SIG-M5 (cell line): ENCODE measurements at places on chromosomes 6 and 20.

GRCh38 chr20:20393207-20394120, 25.6 kb downstream of the INSM1 start:
- DNase-seq = peak; percentile 60

GRCh38 chr6:87075168-87075567, 19.7 kb downstream of the CGA start:
- no peak for DNase-seq

- no peak for DNase-seq
Observed at GRCh38 chr6:139540276-139540675, 165.8 kb upstream of the CITED2 start.

- no peak for DNase-seq
Observed at GRCh38 chr6:53664623-53665022, 933 bp downstream of the KLHL31 start.

GRCh38 chr20:22776369-22776768, 192.0 kb upstream of the FOXA2 start:
- no peak for DNase-seq

GRCh38 chr20:41047975-41048305, 19.3 kb downstream of the TOP1 start:
- no peak for DNase-seq

DNA sequence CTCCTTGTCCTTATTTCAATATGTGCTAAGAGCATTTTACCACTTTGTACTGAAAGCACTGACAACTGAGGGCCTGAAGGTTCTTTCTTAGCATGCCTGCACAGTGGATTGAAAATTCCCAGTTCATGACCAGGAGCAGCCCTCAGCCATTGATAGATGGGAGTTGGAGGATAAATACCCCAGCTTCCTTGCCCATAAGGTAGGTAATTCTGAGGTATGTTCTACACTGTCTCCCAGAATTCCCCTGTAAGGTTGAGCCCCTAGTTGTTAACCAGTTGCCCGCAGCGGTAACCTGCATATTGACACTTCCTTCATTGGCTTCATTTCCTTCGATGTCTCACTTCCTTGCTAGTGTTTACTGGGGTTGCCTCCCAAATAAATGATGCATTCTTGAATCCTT, 162.0 kb downstream of the CDC5L start:
- DNase-seq = no peak

DNA sequence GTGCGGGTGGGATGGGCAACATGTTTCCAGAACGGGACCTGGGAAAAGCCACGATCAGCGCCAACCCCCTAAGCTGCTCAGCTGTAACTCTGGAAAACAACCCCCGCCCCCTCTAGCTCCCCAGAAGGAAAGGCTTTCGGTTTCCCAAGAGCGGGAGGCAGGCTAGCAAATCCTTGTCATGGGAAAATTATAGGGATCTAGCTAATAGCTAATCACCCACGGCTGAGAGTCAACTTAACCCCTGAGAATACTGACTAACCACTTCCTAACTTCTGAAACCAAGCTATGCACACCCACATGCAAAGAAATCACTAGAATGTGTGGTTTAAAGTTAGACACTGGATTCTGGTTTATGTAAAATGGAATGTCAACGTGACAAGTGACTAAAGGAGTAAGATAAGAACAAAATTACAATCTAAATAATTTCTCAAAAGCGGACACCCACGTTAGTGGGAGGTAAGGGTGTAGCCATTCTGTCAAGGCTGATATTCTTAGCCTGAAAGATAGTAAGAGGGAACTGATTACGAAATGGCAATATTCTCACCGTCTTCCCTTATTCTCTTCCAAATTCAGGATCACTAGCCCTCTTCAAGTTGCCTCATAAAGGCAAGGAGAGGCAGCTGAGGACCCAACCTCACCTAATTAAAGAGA, 20.1 kb downstream of the JAG1 start:
- DNase-seq = no peak

DNA sequence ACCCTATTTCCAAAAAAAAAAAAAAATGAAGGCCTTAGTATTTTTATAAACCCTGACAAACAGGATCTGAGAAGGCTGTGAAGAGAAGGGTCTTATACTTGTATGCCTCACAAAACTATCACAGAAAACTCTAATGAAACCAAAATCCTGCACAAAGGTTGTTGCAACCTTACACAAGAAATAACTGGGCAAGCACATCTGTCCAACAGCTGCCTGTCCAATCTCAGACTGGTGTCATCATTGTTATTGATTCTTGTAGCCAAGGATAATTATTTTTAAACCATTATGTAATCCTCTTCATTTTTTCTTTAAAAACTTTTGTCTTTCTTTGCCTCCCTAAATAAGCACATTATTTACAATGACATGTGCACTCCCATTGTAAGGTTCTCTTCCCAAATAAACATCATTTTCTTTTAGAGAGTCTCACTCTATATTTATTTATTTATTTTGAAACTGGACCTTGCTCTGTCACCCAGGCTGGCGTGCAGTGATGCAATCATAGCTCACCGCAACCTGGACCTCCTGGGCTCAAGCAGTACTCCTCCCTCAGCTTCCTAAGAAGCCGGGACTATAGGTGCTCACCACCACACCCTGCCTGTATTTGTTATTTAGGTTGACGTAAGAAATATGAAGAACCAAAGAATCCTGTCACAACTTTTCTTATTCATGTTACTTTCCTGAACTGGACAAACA, 697.1 kb downstream of the DOK5 start:
- DNase-seq = no peak

DNA sequence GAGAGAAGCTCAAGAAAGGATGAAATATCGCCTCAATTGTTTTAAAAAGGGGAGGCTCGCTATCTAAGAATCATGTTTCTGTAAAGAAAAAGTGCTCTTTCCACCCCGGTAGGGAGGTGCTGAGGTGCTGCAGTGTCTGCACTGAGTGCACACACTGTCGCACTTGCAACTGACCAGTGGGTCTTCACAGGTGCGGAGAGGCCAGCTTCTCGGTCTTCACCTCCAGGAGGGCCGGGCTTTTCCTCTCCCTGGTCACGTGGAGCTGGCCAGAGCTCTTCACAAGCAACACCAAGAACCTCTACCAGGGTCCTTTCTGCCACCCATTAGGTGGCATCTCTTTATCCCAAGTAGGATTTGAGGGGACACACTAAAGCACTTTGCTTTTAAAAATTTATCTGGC, 27.8 kb upstream of the TCFL5 start:
- DNase-seq = no peak

DNA sequence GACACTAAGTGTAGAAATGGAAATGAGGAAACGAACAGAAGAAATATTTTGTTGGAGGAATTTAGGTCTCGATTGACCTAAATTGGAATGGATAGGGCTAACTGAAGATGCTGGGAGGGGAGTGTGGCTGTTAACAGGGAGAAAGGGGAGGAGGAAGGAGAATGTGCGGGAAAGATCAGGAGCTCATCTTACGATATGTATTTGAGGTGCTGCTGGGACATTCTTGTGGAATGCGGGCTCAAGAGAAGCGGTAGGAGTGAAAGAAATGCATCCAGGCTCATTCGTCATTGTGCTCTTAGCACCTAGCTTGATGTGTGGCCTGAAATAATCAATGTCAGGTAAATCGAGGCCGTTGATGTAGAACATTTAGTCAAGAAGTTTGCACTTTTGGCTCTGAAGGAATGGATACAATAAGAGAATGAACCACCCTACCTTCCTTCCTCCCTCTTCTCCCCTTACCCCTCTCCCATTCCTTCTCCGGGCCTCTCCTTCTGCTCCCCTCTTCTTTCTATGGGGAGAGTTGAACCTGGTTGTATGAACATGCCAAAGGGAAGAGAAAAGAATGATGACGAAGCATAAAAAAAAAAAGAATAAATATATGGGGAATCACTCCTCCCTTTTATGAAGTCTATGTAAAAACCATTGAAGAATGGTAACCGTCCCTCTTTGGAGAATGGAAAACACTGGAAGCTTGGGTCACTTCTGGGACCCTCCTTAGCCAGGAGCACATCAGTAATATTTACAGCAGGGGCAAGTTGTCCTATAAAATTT, 70.9 kb downstream of the SASH1 start:
- no peak for DNase-seq

- DNase-seq = no peak
Observed at GRCh38 chr6:81751388-81752083, 945 bp downstream of the TENT5A start.

- no peak for DNase-seq
Observed at GRCh38 chr20:60219984-60220562, 261.9 kb downstream of the CDH26 start.

DNA sequence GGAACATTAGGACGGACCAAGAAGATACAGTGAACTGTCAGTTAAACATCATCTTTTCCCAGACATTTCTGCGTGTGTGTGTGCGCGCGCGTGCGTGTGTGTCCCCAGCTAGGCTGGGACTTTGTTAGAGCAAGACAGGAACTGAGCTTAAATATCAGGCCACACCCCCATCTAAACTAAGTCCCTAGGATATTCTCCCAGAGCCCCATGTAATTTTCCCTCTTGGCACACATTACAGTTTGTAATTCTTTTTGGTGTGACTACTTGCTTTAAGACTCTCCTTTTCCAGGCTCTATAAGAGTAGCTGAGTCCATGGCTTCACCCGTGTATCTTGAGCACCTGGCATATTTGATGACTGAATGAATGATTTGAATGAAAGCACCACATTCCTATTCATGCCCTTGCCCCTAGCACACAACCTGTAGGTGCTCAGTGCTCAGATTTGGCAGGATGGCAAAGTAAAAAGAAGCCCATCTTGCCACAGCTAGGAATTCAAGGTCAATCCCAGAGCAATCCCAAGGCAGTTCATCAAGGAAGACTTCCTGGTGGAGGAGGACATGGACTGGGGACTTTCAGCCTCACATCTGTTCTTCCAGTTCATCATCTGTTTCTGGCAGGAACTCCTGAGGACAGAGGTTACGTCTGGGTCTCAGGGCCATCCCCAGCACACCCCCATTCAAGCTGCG, 69.2 kb downstream of the MRPL14 start:
- DNase-seq = no peak

DNA sequence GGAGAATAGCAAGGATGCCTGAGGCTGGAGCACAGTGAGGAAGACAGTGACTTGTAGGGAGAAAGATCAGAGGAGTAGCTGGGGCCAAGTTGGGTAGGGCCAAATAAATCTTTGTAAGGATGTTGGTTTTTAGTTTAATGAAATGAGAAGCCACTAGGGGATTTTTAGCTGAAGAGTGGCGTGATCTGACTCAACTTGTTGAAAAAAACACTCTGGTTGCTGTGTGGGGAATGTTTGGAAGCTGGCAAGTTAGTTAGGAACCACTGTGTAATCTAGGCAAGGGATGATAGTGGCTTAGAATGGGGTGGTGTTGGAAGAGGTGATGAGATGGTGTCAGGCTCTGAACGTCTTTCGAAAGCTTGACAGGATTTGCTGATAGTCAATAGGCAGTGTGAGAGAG, 176.1 kb upstream of the HDDC2 start:
- DNase-seq = no peak

- no peak for DNase-seq
Observed at GRCh38 chr6:108363889-108364313, 69.0 kb downstream of the AFG1L start.

- DNase-seq = no peak
Observed at GRCh38 chr6:34517461-34517881, 38.7 kb downstream of the SPDEF start.

DNA sequence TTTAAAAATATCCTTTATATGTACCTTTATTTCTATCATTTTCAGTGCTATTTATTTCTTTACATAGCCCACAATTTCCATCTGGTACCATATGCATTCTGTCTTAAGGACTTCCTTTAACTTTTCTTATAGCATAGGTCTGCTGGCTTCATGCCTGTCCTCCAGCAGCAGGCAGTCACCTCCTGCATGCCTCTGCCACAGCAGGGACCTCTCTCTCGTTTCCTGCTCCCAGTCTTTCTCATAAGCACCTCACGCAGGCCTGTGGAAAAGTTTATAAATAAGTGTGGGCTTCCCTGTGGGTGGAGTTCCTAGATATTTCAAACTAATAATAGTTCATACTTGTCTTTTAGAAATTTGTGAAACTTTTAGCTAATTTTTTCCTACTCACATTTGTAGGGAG, 133.9 kb downstream of the KCNQ5 start:
- DNase-seq = no peak

- no peak for DNase-seq
Observed at GRCh38 chr6:33705955-33706725, 5.4 kb downstream of the UQCC2 start.

GRCh38 chr20:18989736-18990474, 176.3 kb downstream of the SCP2D1 start:
- DNase-seq = no peak

DNA sequence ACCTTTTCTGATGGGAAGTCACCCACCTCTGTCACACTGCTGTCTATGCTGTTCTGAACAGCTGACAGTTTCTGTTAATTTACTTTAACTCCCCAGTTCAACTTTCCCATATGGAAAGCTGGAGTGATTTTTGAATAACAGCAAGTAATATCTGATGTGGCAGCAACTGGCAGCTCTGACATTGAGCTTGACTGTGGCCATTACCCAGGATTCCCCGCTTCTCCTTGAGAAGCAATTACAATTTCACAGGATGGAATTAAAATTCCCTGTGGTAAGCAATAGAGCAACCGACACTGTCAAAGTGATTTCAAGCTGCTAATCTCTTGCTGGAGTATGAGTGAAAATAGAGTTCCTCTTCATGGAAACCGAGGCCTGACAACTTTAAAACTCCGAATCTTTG, 348.1 kb upstream of the SOX4 start:
- no peak for DNase-seq

GRCh38 chr6:89410231-89410761, 1.8 kb downstream of the RRAGD start:
- no peak for DNase-seq

GRCh38 chr6:119791736-119792135, 442.2 kb upstream of the MAN1A1 start:
- DNase-seq = no peak

DNA sequence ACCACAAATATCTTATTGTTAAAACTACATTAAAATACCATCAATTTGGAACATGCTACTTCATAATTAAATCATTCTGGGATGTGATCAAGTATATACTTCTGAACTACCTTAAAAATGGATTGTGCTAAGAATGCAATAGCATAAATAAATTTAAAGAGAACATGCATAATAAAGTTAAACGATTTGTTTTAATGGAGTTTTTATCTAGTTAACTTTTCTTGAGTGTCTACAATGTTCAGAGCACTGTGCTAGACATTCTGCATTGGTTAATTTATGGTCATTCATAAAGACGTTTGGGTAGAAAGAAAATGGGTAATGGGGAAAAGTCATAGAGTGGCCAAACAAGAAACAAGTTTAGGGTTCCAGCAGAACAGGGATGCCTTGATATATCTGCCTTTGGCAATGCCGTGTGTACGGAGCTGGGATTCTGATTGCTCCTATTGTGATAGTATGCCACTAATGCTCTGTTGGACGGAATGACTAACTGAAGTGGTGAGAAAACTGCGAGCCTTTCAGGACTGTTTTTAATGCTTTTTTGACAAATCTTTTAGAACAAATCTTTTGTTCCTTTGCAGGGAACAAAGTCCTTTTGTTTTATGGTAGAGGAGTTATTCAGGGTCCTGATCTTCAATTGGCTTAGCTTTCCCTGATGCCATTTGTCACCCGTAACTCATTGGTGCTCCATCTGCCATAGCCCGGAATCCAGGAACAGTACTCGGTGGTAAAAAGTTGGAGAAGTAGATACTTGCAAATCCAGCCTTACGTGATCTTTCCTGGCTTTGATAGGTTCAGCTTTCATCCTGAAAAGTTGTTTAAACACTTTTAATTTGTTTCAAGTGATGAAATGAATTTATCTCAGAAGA, 162.6 kb downstream of the BCKDHB start:
- DNase-seq = no peak
